ENCODE measurements at places on chromosomes 5 and 9. TPM values are rescaled to one million over a fixed set of nuclear protein-coding genes. Genes with fewer than 3 reads are reported as not detected.
A peak's percentile ranks its signal among the peaks of the same experiment; 100 is the strongest.

Gene OMD
- 3.2 TPM for total RNA-seq

Gene FAM151B
- total RNA-seq, result 3.8 TPM

Gene ACTBL2
- total RNA-seq, result 0.13 TPM

Gene TNFSF8
- total RNA-seq, result 5.0 TPM

Gene ADAMTS12
- 2.0 TPM for total RNA-seq

Gene PRUNE2
- total RNA-seq, result 65.1 TPM

Gene SCGB3A2
- not detected for total RNA-seq

Gene WDR38
- total RNA-seq, result 0.31 TPM

GRCh38 chr5:90962481-90962880 lies 403.9 kb downstream of the ADGRV1 start:
- DNase-seq, result no peak
- no peaks in the 10 kb centered on the region for H3K27me3 ChIP-seq

DNA sequence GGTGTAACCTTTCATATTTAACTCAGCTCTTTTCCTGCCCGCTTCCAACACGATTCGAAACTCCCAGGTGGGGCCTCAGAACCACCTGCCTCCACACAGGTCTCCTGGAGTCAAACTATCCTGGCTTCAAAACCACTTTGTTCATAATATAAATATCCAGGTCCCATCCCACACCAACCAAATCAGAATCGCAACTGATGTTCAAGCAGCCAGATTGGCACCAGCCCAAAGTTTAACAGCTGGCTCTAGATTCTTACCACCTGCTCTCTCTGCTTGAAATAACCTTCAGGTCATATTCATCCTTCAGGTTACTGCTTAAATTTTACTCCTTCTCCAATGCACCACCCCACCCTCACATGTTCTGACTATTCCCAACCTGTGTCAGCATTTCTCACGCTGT lies 231.4 kb upstream of the TRPM3 start:
- no peaks in the 10 kb centered on the region for H3K27me3 ChIP-seq
- H3K4me1 ChIP-seq, result no peaks in the 10 kb centered on the region
- no peak overlapping the region for H3K27ac ChIP-seq
- no peaks in the 10 kb centered on the region for H3K36me3 ChIP-seq
- H3K4me3 ChIP-seq, result no peak overlapping the region
- no peak for DNase-seq

DNA sequence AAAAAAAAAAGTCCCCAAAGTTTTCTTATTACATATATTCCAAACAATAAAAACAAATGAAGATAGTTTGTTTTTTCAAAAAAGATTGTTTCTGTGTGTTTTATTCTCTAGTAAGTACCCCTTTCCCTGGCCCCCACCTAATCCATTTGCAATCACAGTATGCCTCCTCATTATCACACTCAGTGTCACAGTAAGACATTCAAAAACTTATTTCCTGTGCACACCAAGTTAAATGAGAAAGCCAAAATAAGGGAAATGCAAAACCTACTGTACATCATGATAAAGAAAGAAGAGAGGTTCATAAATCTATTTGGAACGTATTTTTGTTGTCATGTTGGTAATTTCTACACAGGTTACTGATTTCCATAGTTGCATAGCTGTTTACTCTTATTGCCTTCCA lies 62.3 kb downstream of the ST8SIA4 start:
- no peaks in the 10 kb centered on the region for H3K36me3 ChIP-seq
- DNase-seq, result no peak
- no peaks in the 10 kb centered on the region for H3K4me1 ChIP-seq
- H3K4me3 ChIP-seq, result no peak overlapping the region

- no peaks in the 10 kb centered on the region for H3K4me1 ChIP-seq
- no peak overlapping the region for H3K27ac ChIP-seq
- H3K27me3 ChIP-seq, result no peaks in the 10 kb centered on the region
- H3K4me3 ChIP-seq, result no peak overlapping the region
- DNase-seq, result no peak
Measured at GRCh38 chr5:144026286-144026685, 144.2 kb downstream of the YIPF5 start.

DNA sequence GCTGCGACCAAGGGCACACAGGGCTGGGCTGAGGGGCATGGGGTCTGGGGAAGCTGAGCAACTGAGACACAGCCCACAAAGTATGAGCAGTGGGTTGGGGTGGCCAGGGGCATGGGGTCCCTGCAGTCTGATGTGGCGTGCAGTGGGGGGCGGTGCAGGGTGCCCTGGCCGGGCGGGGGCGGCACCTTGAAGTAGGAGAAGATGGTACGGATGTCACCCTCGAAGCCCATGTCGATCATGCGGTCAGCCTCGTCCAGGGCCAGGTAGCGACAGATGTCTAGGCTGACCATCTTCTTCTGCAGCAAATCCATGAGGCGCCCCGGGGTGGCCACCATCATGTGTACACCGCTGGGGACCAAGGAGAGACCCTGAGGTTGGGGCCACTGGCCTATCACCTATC lies 3.3 kb downstream of the DDX41 start:
- H3K27ac ChIP-seq, result no peak overlapping the region
- H3K36me3 ChIP-seq, result peaks cover 8% of the 10 kb centered on the region
- H3K4me3 ChIP-seq, result no peak overlapping the region
- H3K27me3 ChIP-seq, result no peaks in the 10 kb centered on the region
- H3K4me1 ChIP-seq, result peaks cover 11% of the 10 kb centered on the region
- no peak for DNase-seq

DNA sequence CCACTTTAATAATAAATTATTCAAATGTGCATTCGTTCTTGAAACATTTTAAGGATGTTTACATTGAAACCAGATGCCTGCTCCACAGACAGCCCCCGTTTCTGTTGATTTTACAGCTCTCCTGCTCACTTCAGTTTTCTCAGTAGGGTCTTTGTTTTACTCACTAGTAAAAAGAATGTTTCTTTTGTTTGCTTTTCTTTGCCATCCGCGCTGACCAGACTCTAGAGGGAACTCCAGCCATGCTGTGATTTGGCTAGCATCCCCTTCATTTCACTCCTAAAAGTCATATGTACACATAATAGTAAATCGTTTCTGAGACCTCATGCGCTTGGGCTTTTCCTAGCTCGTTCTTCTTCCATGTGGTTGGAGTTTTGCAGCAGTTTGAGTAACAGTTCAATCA lies 28.7 kb upstream of the PALM2AKAP2 start:
- H3K27ac ChIP-seq, result no peak overlapping the region
- no peak overlapping the region for H3K4me3 ChIP-seq
- H3K27me3 ChIP-seq, result no peaks in the 10 kb centered on the region
- no peaks in the 10 kb centered on the region for H3K36me3 ChIP-seq
- no peaks in the 10 kb centered on the region for H3K4me1 ChIP-seq

- no peak overlapping the region for H3K27ac ChIP-seq
- no peaks in the 10 kb centered on the region for H3K4me1 ChIP-seq
- H3K4me3 ChIP-seq, result no peak overlapping the region
- no peaks in the 10 kb centered on the region for H3K36me3 ChIP-seq
Measured at GRCh38 chr9:127537014-127537413, 75.1 kb upstream of the STXBP1 start.

- H3K36me3 ChIP-seq, result no peaks in the 10 kb centered on the region
- no peak for DNase-seq
- no peaks in the 10 kb centered on the region for H3K27me3 ChIP-seq
- no peak overlapping the region for H3K4me3 ChIP-seq
- no peak overlapping the region for H3K27ac ChIP-seq
Measured at GRCh38 chr5:87579678-87580077, 166.9 kb upstream of the CCNH start.

DNA sequence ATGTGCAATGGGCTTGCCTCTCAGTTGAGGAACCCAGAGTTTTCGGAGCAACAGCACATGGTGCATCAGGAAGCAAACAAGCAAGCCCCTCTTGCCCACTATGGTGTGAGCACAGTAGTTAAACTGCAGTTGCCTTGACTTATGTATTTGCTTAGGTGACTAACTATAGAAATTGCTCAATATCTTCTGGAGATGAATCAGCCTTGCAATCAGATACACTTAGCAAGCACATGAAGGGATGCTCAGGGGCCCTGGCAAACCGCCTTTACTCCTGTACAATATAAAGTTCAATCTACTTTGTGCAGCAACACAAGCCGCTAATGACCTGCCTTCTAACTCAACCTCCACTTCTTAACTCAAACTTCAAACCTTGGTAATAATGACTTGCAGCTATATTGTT lies 581.7 kb upstream of the RIOK2 start:
- H3K27ac ChIP-seq, result no peak overlapping the region
- H3K4me1 ChIP-seq, result no peaks in the 10 kb centered on the region
- H3K4me3 ChIP-seq, result no peak overlapping the region
- no peaks in the 10 kb centered on the region for H3K36me3 ChIP-seq

- H3K36me3 ChIP-seq, result no peaks in the 10 kb centered on the region
- H3K27me3 ChIP-seq, result no peaks in the 10 kb centered on the region
- no peak overlapping the region for H3K4me3 ChIP-seq
- no peak overlapping the region for H3K27ac ChIP-seq
- H3K4me1 ChIP-seq, result peaks cover 24% of the 10 kb centered on the region
Measured at GRCh38 chr5:125042261-125042890, 295.9 kb upstream of the ZNF608 start.

GRCh38 chr9:26169708-26170107 lies 491.5 kb upstream of the TUSC1 start:
- no peak for DNase-seq
- no peaks in the 10 kb centered on the region for H3K4me1 ChIP-seq
- no peak overlapping the region for H3K27ac ChIP-seq
- H3K27me3 ChIP-seq, result no peaks in the 10 kb centered on the region
- H3K4me3 ChIP-seq, result no peak overlapping the region
- no peaks in the 10 kb centered on the region for H3K36me3 ChIP-seq

DNA sequence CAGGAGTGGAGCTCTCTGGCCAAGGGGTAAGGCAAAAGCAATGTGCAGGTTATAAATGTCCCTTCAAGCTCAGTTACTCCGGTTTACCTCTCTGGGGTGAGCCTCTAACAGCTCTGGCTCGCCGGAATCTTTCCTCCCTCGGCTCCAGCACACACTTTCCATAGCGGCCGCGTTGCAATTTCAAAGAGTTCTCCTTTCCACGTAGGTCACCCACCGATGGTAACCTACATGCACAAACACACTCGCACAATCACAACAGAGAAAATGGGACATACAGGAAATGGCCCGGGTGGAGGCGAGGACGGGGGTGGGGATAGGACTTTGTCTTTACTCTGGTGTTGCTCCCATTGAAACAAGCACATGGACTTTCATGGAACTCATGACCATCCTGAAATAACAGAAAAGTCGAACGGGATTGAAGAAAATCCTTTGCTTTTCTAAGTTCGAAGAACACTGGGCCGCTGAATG lies 1.2 kb downstream of the LHFPL2 start:
- H3K27ac ChIP-seq, result peak overlapping the region; percentile 76
- H3K4me1 ChIP-seq, result peaks cover 12% of the 10 kb centered on the region
- peak overlapping the region; percentile 46 for H3K4me3 ChIP-seq
- H3K27me3 ChIP-seq, result no peaks in the 10 kb centered on the region

DNA sequence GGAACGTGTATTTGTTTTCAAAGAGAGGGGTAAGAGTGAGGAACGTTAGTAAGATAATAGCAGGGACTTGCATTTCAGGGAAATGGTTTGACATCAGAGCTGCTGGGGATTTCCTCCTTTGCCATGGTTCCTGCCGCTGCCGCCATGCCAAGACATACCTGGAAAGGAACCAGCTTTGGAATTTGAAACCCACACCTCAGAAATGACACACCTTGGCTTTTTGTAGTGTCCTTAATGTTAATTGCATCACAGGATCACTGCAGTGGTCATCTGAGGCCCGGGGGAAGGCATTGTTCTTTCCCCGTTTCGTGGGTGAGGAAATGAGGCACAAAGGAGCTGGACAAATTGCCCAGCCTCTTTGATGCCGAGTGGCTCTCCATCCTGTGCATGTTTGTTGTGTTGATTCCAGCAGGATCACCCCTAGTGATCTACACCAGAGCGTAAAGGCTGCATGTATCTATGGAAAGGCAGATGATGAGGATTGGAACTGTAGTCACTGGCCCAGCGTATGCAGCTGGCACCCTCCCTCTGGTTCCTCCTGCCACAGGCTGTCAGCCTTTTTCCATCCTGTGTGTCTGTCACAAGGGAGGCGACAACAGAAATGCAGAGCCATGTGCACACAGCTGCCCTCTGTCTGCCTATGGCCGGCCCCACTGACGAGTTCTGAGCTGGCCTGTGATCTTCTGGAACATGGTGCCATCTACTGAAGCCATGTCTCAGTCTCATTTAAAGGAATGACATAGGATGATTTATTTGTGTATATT lies 37.8 kb downstream of the SLC46A2 start:
- no peaks in the 10 kb centered on the region for H3K27me3 ChIP-seq
- DNase-seq, result no peak

DNA sequence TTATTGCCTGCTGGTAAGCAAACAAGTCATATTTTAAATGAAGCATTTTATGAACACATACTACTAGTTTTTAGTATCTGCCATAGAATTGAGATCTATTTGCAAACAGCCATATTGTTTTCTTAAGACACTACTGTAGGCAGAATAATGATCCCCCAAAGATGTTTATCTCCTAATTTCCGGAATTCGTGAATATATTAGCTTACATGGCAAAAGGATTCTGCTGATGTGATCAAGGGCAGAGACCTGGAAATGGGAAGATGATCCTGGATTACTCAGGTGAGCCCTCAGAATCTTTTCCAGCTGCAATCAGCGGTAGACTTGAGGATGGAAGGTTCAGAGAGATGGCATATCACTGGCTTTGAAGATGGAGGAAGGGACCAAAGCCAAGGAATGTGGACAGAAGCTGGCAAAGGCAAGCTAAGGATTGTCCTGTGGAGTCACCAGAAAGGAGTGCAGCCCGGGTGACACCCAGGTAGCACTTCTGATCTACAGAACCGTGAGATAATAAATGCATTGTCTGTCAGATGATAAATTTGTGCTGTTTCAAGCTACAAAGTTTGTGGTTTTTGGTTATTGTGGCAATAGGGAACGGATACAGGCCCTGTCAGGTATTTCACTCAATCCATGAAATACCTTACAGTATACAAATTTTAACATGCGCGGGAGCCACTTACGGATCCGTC lies 1.0 kb upstream of the ERCC6L2 start:
- H3K4me3 ChIP-seq, result peak overlapping the region; percentile 79
- no peaks in the 10 kb centered on the region for H3K27me3 ChIP-seq
- no peaks in the 10 kb centered on the region for H3K36me3 ChIP-seq
- peak overlapping the region; percentile 99 for H3K27ac ChIP-seq
- DNase-seq, result peak; percentile 43
- peaks cover 8% of the 10 kb centered on the region for H3K4me1 ChIP-seq

GRCh38 chr5:157672976-157673375 lies 1.6 kb downstream of the C5orf52 start:
- peaks cover 7% of the 10 kb centered on the region for H3K27me3 ChIP-seq
- no peak for DNase-seq
- H3K36me3 ChIP-seq, result no peaks in the 10 kb centered on the region
- H3K4me1 ChIP-seq, result peaks cover 9% of the 10 kb centered on the region
- H3K27ac ChIP-seq, result no peak overlapping the region
- no peak overlapping the region for H3K4me3 ChIP-seq

DNA sequence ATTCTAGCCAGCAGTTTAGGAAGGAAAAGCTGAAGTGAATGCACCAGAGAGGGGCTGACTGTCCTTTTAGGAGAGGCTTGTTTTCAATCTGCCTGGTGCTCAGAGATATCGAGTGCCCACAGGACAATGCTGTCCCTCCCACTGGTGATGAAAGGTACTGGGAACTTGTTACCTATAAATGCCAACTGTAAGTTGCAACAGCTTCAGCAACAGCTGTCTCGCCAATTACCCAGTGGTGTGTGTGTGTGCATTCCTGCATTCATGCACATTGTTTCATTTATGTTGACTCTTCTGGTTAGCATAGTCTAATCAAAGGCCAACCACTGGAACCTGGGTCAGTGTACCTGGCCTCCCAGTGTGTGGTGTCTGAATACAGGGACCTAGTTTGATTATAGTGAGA lies 161.1 kb downstream of the CSNK1G3 start:
- H3K27ac ChIP-seq, result no peak overlapping the region
- no peak overlapping the region for H3K4me3 ChIP-seq
- no peaks in the 10 kb centered on the region for H3K36me3 ChIP-seq
- H3K4me1 ChIP-seq, result no peaks in the 10 kb centered on the region
- DNase-seq, result peak; percentile 49

Measured in kidney (tissue), 22 donors.